Astrocyte of the spinal cord (primary cell): ENCODE measurements at places on chromosomes 6 and 20.

DNA sequence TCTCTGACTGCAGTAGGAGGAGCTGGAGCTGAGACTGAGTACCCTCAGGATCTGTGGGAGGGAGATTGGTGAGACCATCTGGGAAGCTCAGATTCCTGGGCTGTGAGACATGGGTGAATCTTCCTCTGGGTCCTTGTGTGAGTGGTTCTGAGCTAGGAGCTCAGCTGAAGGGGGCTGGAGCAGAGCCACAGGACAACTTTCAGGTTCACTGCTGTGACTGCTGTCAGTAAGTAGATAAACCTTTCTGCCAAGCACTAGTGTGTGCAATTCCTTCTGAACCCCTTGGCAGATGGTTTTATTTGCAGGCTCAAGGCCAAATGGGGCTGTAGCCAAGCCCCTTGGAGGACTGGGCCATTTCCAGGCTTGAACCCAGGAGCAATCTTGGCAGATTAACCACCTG lies 49.6 kb upstream of the SNAP91 start:
- no peak for DNase-seq

DNA sequence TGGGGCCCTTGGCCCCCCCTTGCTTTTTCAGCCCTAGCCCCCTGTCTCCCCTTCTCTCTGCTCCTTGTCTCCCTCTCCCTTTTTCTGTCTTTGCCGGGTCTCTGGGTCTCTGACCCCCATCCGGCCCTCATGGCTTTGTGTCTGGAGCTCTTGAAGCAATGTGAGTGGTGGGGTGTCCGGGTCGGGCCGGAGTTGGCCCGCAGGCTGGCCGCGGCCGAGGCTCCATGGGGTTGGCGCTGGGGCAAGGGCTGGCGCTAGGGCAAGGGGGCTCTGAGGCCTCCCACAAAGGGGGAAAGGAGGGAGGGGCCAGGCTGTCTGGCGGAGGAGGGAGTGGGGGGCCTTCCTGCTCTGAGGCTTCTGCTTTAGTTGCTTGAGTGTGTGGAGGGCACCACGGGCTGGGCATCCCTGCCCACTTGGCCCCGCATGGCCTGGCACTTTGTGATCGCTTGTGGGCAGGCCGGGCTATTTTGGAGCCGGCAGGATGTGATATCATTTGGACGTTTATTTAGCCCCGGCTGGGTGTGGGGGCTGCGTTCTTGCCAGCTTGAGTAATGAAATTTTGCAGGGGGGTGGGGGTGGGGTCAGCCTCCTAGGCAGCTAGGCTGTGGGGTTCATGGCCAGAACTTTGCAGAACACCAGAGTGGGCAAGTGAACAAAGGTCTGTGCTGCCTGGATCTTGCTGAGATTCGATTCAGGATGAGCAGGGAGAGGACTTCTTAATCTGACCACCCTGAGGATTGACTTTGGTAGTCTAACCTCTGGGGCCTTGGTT lies 78.7 kb upstream of the MYL9 start:
- peak; percentile 42 for DNase-seq

DNA sequence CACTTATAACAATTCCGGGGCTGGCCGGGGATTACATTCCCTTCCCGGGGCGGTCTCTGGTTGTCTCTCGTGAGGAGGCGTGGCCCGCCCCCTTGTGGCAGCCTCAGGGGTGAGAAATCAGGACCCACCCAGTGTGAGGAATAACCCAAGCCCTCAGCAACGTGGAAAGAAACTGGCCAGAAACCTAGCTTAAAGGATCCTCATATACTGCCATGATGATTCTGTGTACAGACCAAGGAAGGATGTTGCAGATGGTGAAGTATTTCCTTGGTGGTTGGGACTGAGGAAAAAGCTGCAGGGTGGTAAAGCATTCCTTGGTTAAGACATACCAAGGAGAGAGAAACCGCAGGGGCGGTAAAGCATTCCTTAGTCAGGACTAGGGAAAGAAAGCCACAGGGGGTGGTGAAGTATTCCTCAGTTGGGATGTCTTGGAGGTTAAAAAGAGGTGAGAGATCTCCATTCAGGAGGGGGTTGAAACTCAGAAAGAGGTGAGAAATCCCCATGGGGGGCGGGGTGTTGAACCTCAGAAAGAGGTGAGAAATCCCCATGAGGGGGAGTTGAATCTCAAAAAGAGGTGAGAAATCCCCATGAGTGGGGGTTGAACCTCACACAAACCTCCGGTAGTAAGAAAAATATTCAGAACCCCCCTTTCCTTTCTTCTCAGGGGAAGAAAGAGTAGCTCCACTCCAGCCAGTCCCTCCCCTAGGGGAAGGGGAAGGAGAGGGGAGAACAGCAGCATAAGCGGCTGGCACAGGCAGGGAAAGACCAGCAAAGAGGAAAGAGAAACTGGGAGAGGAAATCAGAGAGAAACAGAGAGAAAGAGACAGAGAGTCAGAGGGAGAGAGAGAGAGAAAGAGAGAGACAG lies 238.1 kb downstream of the RNGTT start:
- peak; percentile 90 for DNase-seq

GRCh38 chr6:118401325-118401975 lies 146.6 kb upstream of the PLN start:
- no peak for DNase-seq

- DNase-seq = no peak
Observed at GRCh38 chr6:33452496-33452895, 1.9 kb upstream of the ZBTB9 start.

GRCh38 chr6:167799033-167799821 lies 27.5 kb upstream of the AFDN start:
- DNase-seq = peak; percentile 27

DNA sequence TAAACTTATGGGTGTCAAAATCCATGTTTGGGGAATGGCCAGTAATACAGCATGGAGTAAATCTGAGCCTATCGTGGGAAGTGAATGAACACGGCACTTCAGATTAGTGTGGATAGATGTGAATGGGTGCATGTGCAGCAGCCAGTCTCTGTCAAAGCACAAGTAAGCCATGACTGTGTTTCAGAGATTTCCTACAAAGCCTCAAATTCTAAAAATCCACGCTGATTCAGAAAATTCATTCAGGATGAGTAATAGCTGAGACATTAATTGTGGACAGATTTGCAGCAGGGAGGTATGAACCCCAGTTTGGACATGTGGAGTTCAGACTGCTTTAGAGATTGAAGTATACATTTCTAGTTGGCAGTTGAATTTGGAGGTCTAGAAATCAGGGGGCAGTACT lies 115.1 kb downstream of the QKI start:
- DNase-seq = peak; percentile 85

DNA sequence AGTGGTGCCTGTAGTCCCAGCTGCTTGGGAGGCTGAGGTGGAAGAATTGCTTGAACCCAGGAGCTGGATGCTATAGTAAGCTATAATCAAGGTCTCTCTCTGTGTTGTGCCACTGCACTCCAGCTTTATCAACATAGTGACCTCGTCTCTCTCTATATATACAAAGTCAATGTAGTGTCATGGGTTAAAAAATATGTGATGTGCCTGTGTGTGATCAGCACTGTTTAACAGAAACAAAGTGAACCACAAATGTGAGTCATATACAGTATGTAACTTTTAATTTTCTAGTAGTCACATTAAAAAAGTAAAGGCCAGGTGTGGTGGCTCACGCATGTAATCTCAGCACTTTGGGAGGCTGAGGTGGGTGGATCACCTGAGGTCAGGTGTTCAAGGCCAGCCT lies 85.3 kb upstream of the RNF24 start:
- DNase-seq = no peak

GRCh38 chr20:61391812-61392520 lies 139.9 kb downstream of the CDH4 start:
- no peak for DNase-seq

DNA sequence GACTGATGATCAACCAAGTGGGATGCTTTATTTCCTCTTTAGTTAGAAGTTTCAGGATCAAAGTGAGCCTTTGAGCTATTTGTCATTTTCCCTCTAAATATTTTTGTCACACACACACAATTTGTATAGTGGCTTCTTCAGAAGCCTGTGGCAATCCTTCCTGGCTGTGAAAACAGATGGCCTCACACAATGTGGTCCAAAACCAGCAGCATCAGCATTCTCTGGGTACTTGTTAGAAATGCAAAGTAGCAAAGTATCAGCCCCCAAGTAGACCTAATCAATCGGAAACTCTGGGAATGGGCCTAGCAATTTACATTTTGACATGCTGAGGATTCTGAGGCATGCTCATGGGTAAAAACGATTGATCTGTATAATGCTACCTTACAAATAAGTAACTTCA lies 115.9 kb downstream of the PAX1 start:
- DNase-seq = no peak

GRCh38 chr20:47879771-47880170 lies 94.5 kb upstream of the SULF2 start:
- no peak for DNase-seq

- DNase-seq = peak; percentile 22
Observed at GRCh38 chr6:110039981-110040383, 61.9 kb downstream of the GPR6 start.

- DNase-seq = no peak
Observed at GRCh38 chr20:35539756-35540212, 2.1 kb upstream of the ERGIC3 start.

DNA sequence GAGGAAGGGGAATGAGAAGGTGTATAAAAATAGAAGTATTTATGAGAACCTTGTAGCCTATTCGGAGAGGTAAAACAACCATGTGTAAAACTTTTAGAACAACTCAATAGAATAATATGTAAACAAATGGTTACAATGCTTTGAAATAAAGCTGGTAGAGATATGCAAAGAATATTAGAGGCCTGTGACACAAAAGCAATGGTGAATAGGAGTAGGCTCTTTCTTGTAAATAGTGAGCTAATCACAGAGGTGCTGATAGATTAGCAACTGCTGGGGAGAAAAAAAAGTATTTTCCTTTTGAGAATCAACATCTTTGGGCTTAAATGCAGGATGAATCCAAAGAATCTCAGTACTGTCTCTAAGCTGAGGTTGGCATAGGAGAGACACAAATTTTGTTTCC lies 7.0 kb downstream of the TMEM200A start:
- no peak for DNase-seq

DNA sequence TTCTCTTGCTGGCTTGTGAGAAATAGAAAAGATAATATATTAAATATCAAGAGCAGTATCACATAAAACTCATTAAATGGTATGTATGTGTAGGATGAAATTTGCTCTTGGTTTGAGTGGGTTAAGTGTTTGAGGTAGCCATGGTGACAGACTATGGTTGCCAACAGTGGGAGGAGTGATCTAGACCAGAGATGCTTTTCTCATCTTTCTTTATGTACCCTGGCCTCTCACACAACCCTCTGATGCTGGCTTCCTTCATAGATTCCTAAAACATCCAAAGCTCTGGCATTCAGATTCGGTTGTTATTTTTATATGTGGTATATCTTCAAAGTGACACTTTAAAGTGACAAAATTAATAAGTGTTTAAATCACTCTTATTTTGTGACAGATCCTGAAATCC lies 9.0 kb upstream of the MLIP start:
- DNase-seq = no peak

DNA sequence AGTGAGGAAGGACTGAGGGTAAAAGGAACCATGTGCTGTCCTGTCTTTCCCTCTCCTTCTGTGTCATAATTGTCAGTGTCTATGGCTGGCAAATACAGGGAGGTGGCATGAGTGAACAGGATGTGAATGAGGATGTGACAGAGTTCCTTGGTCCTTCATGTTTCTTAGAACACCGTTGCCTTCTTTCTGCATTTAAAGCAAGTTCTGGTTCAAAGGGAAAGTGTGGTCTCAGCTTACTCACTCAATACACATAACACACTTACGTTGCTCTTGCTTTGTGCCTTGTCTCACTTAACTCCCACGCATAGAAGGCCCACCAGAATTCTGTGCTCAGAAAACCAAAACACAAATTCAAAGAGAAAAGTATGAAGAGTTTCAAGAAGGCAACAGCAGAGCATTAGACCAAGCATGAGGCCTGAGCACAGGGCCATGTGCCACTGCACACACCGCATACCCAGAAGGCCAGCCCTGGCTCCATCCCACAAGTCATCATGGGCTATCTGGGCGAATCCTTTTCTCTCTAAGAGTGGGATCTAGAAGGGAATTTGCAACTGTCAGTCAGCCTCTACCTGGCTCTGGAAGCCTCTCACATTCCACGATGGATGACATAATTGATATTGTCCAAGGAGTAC lies 38.9 kb upstream of the SAYSD1 start:
- DNase-seq = no peak

DNA sequence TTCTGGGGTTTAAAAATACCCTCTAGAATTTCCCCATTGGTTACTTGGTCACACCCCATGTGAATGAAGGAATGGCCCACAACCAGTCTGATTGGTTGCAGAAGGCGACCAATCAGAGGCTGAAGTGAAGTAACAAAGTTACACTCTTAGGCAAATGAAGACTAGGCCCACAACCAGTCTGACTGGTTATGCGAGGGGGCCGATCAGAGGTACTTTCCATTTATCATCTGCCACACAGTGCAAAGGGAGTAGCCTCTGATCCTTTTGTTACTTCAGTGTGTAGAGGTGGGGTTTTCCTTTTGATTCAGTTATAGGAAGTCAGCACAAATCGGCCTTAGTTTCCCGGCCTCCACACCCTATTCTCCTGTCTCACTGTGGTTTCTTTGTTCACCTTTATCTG lies 61.2 kb upstream of the SGK1 start:
- no peak for DNase-seq

GRCh38 chr20:33015700-33016580 lies 8.4 kb downstream of the BPIFB2 start:
- no peak for DNase-seq

DNA sequence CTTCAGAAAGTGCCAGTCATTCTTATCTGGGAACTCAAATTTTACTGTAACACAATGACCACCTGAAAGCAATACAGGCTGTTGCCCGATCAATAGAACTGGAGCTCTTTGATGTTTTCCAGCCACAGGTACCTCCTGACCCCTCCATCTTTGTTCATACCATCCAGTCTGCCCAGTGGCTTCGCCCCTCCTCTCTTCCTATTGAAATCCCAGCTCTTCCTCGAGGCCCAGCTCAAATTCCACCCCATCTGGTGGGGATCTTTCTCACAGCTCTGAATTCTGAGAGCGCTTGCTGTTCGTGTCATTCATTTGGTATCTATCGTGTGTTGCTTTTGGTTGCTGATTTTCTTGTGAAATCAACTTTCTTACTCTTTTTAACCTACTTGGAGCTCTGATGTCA lies 87.9 kb upstream of the CNKSR3 start:
- DNase-seq = no peak

DNA sequence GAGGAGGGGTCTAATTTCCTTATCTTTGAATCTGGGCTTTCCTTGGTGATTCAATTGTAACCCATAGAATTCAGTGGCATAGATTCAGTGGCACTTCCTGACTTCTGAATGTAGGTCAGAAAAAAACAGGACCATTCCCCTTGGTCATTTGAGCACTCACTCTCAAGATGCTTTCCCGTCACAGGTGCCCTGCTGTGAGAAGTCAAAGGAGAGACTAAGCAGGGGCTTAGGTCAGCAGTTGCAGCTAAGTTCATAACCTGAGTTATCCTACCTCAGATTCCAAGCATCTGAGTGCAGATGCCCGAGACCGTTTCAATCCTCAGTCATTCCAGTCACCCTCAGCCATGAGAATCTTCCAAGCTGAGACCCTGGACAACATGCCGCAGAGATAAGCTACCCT lies 506.6 kb downstream of the FRK start:
- DNase-seq = no peak

GRCh38 chr20:45993197-45993951 lies 15.3 kb upstream of the MMP9 start:
- DNase-seq = no peak
